ENCODE measurements at places on chromosomes 4 and X.

DNA sequence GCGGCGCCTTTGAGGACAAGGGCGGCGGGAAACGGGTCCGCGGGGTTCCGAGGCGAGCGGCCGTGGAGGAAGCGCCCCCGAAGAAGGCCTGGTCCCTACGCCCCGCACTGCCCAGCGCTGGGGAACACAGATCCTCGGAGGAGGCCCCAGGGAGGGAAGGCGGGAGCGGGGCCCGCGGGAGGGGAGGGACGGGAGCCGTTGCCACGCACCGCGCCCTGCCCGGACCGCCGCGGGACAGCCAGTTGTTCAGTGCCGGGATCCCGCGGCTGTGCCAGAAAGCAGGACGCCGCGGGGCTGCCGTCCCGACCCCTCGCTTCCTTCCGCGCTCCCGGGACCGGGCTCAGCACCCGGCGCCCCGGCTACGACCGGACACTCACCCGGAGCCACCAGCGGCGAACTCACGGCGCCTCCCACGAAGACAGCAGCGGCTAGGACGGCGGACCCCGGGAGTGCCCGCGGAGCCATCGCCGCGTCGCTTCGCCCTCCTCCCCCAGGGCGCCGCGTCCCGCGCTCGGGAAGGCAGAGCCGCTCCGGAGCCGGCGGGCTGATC is 278 bp downstream of the RELL1 start:
- no peak for DNase-seq

DNA sequence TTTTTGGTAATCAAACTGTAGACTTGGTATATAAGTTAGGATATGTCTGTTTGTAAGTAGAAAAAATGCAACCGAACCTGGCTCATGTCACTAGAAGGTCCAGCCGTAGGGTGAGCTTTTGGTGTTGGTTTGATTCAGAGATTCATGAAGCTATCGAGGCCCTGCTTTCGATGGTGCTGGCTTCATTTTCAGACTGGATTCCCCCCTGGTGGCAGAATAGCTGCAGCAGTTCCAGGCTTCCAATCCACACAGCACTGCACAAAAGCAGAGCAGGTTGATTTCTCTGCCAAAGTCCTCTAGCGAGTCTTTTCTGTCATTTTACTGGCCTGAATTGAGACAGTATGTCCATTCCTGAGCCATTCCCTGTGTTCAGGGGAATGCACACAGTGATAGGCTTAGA is 33.1 kb downstream of the PDK3 start:
- no peak for DNase-seq

DNA sequence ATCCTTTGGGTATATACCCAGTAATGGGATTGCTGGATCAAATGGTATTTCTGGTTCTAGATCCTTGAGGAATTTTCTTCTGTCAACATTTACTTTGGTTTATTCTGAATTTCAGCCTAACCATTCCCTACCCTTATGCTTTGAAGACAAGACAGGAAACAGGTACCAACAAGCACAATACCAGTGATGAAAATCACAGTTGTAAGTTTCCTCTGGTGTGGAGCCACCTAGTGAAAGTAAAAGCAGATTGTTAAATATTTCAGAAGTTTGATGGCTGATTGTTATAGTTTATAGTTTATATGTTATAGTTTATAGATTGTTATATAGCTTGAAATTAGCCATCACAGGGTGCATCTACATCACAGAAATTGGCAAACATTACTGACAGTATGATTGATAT is 104.5 kb upstream of the AGA start:
- DNase-seq: no peak

- DNase-seq: no peak
Measured at GRCh38 chrX:110087485-110088356, 84.8 kb downstream of the TMEM164 start.

DNA sequence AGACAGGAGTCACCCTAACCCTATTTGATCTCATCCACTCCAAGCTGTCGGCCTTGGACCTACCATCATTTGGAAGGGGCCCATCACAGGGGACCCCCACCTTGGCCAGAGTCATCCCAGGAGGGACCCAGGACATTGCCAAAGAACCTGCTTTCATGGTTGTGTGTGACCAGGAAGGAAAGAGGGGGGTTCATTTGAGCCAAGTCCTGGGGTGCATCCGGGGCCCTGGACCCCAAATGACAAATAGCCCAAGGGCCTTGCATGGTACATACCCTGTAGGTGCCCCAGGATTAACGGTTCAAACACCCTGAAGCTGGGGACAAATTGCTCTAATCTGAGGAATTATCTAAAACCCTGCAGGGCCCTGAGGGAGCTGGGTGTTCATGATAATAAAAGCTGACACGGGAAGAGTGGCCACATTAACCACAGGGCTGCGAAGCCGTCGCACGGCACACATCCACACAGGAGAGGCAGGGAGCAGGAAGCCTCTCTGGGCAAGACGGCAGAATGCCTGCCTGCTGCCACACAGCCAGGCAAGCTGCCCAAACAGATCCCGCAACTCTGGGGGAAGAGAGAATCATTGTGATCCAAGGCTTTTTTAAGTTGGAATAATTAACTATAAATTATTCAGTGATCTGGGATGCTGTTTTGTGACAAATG is 28.2 kb upstream of the PPP2R2C start:
- DNase-seq: no peak

GRCh38 chr4:15992167-15992485 is 29.2 kb upstream of the FGFBP2 start:
- no peak for DNase-seq

- DNase-seq: no peak
Measured at GRCh38 chrX:144681501-144681900, 565.8 kb upstream of the SPANXN1 start.

DNA sequence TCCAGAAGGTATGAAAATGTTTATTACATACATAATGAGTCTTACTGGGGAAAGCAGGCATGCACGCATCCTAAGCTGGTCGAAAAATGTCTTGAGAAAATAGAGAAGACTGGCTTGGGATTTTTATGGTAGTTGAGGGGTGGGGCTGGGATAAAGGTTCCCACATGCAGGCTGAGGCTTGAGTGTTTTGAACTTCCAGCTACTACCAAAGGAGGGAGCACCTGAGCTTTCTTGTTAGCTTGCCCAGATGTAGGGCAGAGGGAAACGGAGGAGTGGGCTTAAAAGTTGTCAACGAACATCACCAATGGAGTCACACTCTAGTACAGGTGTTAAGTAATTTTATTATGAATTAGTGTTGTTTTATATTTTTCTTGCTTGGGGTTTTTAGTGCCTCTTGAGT is 39.6 kb upstream of the SRPX start:
- peak; percentile 6 for DNase-seq

- no peak for DNase-seq
Measured at GRCh38 chr4:113968473-113968872, 11.0 kb downstream of the ARSJ start.

GRCh38 chrX:31808357-31808756 is 736.5 kb upstream of the FTHL17 start:
- DNase-seq: no peak

- DNase-seq: no peak
Measured at GRCh38 chrX:373641-374471, 12.9 kb downstream of the PPP2R3B start.

DNA sequence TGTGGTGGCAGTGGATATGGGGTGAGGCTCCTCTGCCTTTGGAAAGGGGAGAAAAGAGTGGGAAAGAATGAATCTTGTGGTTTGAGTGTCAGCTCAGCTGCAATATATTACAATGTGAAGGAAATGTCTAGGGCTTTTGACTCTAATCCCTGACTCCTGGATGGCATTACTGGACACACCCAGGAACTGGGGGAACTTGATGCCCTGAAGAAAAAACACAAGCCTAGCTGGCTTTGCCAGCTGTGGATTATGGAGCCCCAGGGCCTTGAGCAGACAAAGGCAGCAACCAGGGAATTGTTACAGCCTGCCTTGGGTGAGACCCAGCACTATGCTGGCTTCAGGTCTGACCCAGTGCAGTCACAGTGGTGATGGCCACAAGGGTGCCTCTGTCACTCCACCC is 57.1 kb upstream of the CYSLTR1 start:
- DNase-seq: no peak

- no peak for DNase-seq
Measured at GRCh38 chrX:111892375-111892774, 16.4 kb downstream of the TRPC5OS start.

DNA sequence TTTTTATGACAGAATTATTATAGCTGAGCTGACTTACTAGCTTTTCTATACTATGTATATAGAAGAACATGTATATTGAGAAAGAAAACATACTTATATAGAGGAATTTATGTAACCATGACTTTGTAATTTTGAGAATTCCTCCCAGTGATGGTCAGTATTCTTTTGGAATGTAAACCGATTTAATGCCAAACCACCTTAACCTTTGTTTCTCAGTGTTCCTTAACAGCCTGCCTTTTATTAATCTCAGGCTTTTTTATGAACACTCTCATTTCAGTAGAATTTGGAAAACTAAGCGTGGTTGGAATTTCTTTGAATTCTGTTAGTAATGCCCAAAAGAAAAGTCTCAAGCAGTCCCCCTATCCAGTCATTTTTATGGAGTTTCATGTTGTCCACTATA is 47.0 kb downstream of the MOSPD2 start:
- no peak for DNase-seq

DNA sequence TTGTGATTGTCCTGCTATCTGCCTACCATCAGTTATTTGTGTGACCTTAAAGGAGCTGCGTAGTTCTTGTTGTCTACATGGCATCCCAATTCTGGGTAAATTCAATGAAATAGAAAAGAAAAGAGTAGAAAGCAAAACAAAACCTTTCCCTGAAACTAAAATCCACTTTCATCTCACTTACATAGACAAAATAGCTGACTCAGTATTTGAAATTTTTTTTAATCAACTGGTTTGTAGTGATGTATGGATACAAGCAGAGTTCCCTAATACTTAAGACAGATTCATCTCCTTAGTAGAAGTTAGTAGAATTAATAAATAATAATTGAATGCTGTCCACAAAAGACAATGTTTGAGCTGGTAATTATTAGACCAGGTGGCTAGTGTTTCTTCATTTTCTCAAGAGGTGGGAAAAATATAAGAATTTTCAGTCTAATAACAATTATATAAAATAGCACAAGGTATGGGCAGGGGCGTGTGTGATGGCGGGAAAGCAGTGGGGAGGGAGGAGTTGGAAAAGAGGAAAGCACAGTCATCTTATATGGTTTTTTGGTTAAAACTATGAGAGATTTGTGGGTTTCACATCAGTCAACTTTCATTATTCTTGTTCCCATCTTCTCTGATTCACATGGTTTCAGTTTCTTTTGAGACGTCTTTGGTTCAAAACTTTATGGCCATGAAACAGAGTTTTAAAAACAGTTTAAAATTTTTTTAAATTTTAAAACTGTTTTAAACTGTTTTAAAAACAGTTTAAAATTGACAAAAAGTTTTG is 275.2 kb downstream of the SPRY1 start:
- no peak for DNase-seq

- no peak for DNase-seq
Measured at GRCh38 chrX:23194885-23195554, 139.6 kb upstream of the PTCHD1 start.

- no peak for DNase-seq
Measured at GRCh38 chr4:70239884-70240591, 2.4 kb upstream of the CSN3 start.

DNA sequence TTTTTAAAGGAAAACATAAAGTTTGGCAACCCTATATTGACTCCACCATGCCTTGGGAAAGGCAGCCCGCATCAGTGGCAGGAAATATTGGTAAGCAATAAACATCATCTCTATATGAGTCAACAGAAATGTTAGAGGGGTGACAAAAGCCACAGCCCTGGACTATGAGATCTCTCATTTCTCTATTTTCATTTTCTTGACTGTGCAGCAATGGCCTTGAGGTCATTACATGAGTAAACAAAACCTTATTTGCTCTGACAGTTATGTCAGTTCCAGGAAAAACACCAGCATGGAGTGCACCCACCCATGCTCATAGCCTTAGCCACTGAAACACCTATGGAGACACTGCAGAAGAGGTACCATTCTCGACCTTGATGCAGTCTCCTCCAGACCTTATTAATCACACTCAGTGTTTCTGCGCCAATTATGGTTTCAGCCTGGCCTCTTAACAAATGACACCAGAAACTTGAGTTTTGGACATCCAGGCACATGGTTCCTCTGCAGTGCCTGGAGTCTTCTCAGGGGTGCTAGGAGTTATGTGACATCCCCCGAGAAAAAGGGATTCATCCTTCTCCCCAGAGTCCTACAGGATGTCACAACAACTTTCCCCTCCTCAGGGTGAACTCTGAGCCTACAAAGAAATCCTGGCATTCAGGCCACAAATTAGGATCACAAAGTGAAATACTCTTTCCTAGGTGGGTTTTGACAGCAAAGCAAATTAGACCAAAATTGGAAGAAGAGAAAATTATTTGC is 16.0 kb upstream of the HPGD start:
- DNase-seq: peak; percentile 43

- DNase-seq: no peak
Measured at GRCh38 chr4:3680656-3681055, 85.5 kb upstream of the ADRA2C start.

DNA sequence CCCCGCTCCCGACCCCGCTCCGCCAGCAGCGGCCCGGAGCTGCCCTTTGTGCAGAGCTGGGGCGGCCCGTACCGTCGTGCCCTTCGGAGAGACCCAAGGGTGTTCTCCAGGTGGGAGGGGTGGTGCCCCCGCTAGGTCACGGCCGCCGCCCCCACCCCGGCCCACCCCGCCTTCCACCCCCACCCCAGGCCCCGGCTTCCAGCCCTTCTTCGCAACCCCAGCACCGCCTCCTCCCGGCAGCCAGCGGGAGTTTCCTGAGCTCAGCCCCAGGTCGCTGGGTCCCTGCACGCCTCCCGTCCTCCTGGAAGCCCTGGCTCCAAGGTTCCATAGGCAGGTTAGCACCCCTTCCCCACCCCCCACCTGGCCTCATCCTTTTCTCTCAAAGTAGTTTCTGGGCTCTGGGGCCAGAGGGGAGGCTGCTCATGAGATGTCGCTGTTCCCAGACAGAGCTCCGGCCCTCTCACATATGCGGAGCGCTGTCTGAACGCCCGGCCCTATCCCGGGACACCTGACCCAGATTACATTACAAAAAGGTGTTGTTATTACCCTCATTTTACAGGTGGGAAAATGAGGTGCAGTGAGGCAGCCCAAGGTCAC is 25.2 kb upstream of the FGFR3 start:
- no peak for DNase-seq

DNA sequence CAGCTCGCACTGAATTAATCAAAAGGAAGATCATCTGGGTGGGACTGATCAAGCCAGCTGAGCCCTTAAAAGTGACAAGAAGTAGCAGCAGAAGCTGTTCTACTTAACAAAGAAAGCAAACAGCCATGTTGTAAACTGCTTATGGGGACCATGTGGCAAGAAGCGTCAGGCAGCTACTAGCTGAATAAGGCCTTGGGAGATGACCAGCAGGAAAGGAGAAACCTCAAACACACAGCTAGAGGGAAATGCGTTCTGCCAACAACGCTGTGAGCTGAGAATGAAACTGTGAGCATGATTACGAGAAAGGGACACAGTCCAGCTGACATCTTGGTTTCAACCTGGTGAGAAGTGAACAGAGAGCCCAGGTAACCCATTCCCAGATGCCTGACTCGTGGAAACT is 49.3 kb upstream of the FAM9A start:
- no peak for DNase-seq
